Stimulated activated CD8-positive, alpha-beta memory T cell treated with anti-CD3 and anti-CD28 coated beads, Interleukin-15, amount 100 ng/mL, for 4 hours (primary cell): ENCODE measurements at places on chromosomes 4 and X.

GRCh38 chrX:131264053-131264452 lies 25.1 kb downstream of the IGSF1 start:
- no peak for DNase-seq

- no peak for DNase-seq
Measured at GRCh38 chr4:123833171-123833643, 436.6 kb downstream of the SPRY1 start.

GRCh38 chr4:48949086-48949485 lies 37.0 kb upstream of the CWH43 start:
- DNase-seq, result no peak

DNA sequence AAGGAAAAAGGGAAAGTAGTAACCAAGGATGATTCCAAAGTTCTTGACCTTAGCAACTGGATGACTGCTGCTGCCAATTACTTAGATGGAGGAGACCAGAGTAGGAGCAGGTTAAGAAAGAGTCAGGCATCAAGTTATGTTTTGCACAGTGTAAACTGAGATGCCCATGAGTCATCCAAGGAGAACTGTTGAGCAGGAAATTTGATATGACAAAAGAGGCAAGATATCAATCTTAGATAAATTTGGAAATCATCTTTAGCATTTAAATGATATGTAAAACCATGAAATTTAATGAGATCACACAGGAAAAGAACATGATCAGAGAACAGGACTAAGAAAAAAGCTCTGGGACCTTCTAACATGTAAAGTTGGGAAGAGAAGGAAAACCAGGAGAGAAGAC lies 361.3 kb downstream of the OPHN1 start:
- DNase-seq, result no peak
